Left ventricle myocardium inferior (tissue), 1 donor: ENCODE measurements at places on chromosomes 2 and 18. TPM values are rescaled to one million over a fixed set of nuclear protein-coding genes. Genes with fewer than 3 reads are reported as not detected.

UGT1A5 gene
- not detected for total RNA-seq

NEU4 gene
- total RNA-seq = not detected

TRAF3IP1 gene
- 14.6 TPM for total RNA-seq

LAMA1 gene
- not detected for total RNA-seq

ALPP gene
- not detected for total RNA-seq

UGT1A4 gene
- not detected for total RNA-seq

AFF3 gene
- 8.0 TPM for total RNA-seq

IL37 gene
- not detected for total RNA-seq

CHAC2 gene
- 3.8 TPM for total RNA-seq

CIB4 gene
- not detected for total RNA-seq

ESCO1 gene
- 9.2 TPM for total RNA-seq

ME2 gene
- 54.5 TPM for total RNA-seq

THSD7B gene
- 0.22 TPM for total RNA-seq

EPB41L3 gene
- 6.3 TPM for total RNA-seq

ASIC4 gene
- total RNA-seq = not detected

LONRF2 gene
- 19.0 TPM for total RNA-seq

SLC8A1 gene
- total RNA-seq = 990 TPM
